ENCODE measurements at places on chromosomes 3 and 15.

DNA sequence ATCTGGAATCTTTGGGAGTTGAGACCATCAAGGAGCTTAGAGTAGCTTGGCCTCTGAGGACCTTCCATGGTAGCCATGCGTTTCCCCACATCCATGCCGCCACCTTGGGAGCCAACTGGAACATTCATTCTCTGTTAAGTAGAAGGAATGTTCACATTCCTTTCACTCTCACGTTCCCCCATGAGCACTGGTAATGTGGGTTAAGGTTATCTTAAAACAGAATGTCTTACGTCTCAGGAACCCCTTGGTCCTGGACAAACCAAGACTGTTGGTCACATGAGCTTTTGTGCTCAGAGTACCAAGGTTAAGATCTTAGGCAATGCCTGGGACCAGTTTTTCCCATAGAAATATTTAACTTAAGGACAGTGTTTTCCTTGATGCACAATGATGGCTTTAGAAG is 211.7 kb upstream of the UBE2E1 start:
- DNase-seq = no peak

DNA sequence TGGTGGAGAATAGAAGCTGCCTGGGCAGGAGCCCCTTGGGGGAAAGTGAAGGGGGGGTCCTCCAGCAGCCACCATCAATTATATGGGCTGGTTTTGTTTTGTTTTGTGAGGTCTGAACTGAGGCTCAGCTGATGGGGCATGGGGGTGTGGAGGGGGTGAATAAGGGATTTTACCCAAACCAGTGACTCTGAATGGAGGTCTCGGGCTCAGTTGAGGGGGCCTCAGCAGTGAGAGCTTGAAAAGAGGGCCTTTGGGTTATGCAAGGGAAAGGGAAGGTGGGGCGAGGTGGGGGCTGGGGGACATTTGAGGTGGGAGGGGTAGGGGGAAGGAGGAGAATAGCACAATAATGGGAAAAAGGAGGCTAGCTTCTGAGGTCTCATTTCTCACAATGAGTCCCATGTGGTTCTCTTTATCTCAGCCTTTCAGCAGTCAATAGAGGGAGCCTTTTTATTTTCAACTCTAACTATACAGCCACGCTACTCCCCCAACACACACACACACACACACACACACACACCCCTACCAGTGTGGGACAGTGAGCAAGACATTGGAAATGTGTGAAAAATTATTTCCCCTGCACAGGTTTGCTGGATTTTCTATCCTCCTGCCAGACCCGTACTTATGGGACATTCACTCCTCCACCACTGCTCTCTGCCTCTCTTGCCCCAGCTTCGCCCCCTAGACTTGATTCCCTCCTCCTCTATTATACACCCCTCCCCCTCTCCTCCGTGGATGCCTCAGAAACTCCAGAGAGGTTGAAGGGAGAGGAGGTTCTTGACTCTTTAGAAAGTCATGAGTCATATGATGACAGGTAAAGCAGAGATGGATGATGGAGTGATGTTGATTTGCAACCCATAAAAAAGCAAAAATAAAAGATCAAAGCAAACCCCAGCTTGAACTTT is 96.0 kb downstream of the GTPBP8 start:
- DNase-seq = no peak

GRCh38 chr3:68931406-68932149 is 769 bp downstream of the TAFA4 start:
- DNase-seq = no peak

DNA sequence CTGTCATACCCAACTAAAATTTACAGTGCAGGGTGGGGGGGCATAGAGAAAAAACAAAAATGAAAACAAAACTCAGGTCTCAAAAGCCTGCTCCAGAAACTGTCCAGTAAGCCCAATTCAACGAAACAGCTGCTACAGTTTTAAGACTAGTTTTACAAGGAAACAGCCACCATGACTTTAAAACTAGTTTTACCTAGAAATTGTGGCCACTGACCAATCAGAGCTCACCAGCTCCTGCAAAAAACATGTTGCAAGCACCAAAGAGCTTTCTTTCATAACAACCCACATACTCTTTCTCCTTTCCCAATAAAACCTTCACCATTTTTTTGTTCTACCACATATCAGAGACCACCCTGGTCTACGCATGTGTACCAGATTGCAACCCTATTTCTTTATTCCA is 7.3 kb upstream of the CFAP91 start:
- no peak for DNase-seq

DNA sequence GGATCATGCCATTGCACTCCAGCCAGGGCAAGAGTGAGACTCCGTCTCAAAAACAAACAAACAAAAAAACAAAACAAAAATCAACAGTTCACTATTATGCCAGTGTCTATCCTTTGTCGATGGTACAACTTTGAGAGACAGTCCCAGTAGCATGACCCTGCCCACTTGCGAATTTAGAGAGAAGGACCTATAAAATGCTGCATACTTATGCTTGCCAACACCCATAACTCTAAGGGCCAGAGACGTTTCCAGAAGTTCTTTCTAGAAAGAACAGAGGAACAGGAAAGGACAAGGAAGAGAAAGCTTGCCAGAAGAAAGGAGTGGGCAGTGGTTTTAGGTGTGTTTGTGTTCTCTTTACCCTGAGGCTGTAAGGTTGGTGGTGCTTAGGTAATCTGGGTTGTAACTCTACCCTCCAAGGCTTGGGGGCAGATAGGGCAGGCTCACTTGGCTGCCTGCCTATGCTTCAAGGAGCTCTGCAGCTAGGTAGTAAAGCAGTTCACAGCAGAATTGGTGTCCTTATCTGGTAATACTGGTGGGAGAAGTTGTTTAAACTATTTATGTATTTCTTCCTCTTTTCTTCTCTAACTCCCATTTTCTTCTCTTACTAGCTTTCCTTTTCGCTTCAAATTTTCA is 50.6 kb upstream of the SPPL2A start:
- no peak for DNase-seq

GRCh38 chr15:96720251-96720650 is 389.8 kb downstream of the NR2F2 start:
- no peak for DNase-seq

- no peak for DNase-seq
Observed at GRCh38 chr3:141391298-141391990, 23.1 kb downstream of the ZBTB38 start.

DNA sequence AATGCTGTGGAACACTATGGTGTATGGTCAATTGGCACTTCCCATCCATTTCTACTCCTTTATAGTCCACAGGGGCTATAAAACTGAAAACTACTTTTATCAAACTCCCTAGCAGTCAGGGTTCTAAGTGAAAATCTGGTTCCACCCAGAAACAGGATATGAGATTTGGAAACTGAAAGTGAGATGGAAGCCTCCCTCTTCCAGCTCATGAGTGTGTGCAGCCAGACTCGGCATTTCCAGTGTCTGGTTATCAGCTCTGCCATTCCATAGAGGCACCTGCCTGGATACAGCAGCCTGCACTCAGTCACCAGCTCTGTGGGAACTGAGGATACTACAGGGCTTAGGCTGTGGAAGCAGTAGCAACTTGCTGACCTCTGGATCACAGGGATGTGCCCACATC is 14.7 kb upstream of the PLA2G4F start:
- peak; percentile 6 for DNase-seq

- no peak for DNase-seq
Observed at GRCh38 chr3:122563717-122564025, 429 bp downstream of the PARP9 start.

Data from CD8-positive, alpha-beta T cell (primary cell).